ENCODE measurements at places on chromosomes 12 and 14.

- no peak for DNase-seq
These were observed 70.3 kb upstream of the MDM1 start for GRCh38 chr12:68402422-68402821.

- DNase-seq = no peak
These were observed 34.2 kb downstream of the PTPRB start for GRCh38 chr12:70603044-70603443.

- peak; percentile 15 for DNase-seq
These were observed 73.9 kb downstream of the ARMH4 start for GRCh38 chr14:58078068-58078467.

DNA sequence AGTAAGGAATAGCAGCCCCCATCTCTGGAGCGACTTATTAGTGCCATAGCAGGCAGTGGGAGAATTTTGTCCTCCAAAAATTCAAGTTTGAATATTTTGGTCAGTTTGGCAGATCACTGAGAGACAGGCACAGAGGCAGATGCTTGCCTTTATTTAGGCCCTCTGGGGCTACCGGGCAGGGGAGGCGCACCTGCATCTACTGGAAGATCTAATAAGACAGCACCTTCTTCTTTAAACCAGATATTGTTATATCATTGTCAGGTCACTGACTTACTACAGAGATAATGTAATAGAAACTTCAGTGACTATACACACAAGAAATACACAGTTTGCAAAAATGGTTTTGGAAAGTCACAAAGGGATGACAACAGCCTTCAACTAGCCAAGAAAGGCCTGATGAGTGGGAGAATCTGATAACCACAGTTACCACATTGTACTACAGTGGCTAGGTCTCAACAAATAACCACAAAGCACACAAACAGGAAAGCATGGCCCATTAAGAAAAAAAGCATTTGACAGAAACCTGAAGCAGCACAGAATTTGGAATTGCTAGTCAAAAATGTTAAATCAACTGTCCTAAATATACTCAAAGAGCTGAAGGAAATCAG is 56.8 kb downstream of the CDK17 start:
- no peak for DNase-seq

- DNase-seq = peak; percentile 21
These were observed 602 bp downstream of the CHFR start for GRCh38 chr12:132886529-132887477.

- DNase-seq = no peak
These were observed 308.0 kb downstream of the ITPR2 start for GRCh38 chr12:26524862-26525465.

DNA sequence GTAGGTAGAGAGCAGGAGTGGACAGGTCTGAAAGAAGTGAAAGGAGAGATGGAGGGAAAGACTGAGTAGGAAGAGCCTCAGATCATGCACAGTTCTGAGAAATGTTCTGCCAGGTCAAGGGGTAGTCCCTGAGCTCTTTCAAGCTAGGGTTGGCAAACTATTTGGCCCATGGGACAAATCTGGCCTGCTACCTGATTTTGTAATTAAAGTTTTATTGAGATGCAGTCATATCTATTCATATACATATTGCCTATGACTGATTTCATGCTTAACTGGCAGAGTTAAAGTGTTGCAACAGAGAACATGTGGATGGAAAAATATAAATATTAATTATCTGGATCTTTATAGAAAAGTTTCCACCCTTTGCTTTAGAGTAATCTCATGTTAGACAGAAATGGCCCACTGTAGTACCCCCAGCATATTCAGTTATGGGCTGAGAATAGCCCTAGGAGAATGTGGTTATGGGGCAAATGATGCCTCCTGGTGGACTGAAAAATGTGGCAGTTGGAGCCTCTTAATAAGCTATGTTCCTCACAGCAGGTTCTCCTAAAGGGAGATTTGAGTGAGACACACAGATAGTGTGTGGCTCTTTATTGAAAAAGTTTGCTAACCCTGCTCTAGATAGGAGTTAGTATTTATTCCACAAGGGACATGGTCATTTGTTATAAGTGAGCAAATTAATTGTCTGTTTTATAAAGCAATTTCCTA is 476.9 kb downstream of the LRIG3 start:
- DNase-seq = peak; percentile 15

- no peak for DNase-seq
These were observed 83.3 kb downstream of the PLEKHG7 start for GRCh38 chr12:92786045-92786444.

DNA sequence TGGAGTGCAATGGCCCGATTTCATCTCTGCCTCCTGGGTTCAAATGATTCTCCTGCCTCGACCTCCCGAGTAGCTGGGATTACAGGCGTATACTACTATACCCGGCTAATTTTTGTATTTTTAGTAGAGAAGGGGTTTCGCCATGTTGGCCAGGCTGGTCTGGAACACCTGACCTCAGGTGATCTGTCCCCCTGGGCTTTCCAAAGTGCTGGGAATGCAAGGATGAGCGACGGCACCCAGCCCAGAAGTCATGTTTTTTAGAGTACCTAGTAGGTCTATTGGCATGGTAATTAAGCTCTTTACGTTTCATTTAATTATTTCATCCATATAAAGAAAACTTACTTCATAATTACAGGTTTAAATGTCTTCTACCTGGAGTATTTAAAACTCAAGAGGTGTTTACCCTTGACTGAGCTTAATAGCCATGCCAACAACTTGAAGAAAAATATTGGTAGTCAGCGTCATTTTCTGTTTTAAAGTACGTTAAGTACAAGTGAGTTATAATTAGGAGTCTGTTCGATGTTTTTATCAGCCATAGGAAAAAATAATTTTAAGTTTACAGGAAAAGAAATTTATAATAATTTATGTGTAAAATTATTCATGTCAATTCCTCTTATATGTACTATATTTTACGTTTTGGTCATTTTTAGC is 4.0 kb downstream of the TMPO start:
- DNase-seq = no peak

- no peak for DNase-seq
These were observed 253.0 kb downstream of the DAD1 start for GRCh38 chr14:22336031-22336430.

DNA sequence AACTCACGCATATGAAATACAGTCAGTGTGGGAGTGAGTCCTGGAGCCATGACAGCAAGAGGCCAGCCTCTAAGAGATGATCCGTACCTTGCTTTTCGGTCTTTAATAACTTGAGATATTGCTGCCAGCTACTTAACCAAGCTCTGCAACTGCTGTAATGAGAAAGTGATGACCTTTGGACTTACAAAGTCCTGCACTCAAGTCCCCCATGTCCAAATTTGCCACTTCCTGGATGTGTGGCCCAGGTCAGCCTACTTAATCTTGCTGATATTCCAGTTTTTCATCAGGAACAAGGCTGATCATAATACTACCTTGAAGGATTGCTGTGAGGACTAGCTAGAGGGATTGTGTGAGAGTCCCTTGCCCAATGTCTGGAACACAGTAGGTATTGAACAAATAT is 33.8 kb upstream of the DUSP6 start:
- DNase-seq = no peak

DNA sequence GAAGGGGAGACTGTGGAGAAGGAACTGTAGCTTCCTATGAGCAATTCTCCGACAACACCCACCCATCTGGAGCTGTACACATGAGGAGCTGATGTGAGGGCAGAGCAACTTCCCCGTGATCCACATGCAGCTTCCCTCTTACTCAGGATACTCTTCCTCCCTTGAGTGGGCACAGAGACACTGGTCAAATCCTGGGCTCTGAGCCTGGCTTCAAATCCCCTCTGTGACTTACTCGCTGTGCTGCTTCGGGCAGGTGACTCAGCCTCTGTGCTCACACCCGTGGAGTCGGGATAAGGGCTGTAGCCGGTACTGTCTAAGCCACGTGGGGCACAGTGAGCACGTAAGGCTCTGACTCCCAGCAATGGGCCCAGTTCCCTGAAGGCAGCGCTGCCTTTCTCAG is 31.1 kb downstream of the ZFYVE21 start:
- no peak for DNase-seq

DNA sequence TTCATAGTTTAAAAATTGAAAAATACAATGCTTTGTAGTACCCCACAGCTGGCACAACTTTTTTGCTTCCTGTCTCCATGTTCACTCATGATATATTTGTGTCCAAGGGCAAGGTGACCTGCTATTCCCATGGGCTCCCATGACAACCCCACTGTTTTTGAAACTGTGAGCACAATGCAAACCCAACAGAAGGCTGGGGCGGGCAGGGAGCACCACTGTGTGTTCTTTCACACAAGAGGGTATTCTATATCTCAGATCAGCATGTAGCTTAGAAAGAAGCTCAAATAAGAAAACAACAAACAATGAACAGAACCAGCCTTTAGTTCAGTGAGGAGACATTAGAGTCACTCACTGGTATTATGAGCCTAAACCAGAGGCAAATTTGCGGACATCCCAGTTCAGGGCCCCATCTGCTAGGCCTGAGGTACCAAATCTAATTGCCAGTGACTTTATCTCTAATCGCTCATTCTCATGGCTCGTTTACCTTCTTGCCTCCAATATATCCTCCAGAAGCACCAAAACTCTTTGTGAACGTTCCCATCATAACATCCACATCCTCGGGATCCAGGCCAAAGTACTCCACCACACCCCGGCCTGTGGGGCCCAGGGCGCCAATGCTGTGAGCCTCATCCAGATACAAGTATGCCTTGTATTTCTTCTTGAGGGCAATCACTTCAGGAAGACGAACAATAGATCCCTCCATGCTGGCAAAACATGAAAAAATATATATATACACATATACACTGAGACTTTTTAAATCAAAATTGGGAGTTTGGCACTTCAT is 56.4 kb upstream of the ISM2 start:
- DNase-seq = no peak

GRCh38 chr14:31388687-31389413 is 31.5 kb downstream of the HEATR5A start:
- no peak for DNase-seq

DNA sequence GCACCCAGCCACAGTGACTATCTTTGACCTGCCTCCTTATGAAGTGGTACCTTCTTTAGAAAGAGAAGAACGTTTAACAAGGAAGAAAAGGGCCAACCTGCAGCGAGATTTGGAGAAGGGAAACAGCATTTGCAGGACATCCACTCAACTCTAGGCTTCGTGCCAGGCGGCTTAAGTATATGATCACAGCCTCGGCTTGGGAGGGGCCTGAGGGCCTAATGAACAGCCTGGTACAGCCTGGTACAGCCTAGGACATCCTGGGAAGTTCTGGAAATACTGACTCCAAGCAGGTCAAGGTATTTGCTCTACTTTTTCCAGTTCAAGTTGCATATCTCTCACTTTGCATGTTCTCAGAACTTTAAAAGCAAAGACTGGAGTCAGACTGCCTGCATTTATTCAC is 16.1 kb downstream of the HCAR2 start:
- DNase-seq = peak; percentile 52

DNA sequence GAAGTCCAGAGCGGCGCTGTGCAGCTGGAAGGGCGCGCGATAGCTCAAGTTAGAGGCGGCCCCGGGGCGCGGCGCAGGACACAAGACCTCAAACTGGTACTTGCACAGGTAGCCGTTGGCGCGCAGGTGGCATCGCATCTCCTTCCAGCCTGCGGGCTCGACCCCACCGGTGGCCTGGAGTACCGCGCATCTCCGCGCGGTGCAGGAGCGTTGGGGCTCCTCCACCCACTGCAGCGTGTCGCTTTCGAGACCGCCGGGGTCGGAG is 553 bp downstream of the CLEC14A start:
- DNase-seq = no peak

DNA sequence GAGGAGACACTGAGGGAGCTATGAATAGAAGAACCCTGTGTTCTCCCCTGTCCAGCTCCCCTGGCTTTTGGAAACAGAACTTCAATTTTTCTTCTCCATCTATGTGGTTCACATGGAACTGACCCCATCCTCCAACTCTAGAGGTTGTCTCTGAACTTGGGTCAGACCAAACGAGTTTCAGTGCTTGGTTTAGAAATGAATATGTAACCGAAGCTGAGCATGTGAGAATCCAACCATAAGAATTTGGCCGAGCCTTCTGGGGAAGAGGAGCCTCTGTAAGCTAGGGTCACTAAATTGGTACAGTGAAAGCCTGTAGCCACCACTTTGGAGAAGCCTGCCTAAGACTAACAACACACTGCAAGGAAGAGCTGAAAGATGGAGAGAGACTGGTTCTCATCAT is 464.4 kb downstream of the ZFP36L1 start:
- no peak for DNase-seq

GRCh38 chr12:25184132-25184531 is 10.8 kb downstream of the DNAI7 start:
- no peak for DNase-seq

GRCh38 chr12:117513353-117513752 is 151.9 kb upstream of the NOS1 start:
- DNase-seq = no peak

DNA sequence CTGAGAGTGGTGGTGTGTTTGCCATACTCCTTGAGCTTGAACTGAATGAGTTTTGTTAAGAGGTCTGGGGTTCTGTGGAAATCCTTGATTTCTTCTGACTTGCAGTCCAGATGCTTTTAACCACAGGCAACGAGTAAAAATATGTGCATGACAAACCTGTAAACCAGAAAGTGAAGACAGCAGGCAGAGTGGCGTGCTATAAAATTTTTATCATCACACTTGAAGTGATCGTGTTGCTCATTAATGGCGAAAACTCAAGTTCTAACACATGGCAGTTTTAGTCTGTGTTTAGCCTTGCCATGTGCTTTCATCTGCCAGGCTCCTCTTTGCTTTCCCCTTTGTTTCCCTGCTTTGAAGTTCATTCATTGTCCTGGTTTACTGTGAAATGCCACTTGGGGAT is 28.0 kb downstream of the TXNRD1 start:
- DNase-seq = no peak

GRCh38 chr12:23699031-23699430 is 250.4 kb downstream of the SOX5 start:
- DNase-seq = no peak

DNA sequence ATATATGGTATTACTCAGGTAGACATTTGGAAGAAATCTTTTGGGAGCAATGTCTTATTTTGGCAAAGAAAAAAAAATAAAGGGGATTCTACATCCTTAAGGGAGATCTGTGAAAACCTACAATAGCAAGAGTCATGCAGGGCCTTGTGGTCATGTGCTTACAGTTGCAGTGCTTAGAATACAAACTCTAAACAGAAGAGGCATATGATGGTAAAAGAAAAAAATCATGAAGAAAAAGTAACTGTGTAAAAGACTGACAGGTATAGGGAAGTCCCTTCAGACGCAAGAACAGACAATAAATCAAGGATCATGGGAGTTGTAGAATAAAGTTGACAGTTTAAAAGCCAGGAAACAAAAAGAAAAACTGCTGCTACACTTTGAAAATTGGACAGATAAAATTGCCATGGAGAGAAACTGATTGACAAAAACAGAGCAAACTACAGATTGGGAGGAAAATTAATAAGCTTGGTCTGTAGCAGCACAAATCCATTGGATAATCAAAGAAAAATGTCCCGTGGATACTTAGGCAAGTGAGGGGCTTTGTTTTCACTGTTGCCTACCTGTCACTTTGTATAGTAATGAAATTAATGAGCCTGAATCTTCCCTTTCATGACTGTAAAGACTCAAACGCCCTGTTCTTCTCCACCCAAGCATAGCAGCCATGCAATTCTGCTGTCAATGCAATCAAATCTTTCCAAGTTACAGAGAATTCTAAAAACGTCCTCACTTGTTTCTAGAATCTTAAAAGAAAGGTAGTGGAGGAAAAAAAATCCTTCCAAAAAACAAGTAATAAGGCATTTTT is 402.0 kb downstream of the SYT1 start:
- DNase-seq = no peak
